Stomach (tissue), 19 donors: ENCODE measurements at places on chromosomes 12 and 14. TPM values are rescaled to one million over a fixed set of nuclear protein-coding genes. Genes with fewer than 3 reads are reported as not detected.

GRCh38 chr12:53577941-53578352, 48.2 kb downstream of the ATF7 start:
- DNase-seq = no peak

- DNase-seq = peak; percentile 95
Measured at GRCh38 chr12:48788854-48789775, at the start of gene ADCY6. Gene ADCY6 (minus strand): TSS chr12:48789089. CDS start chr12:48783434, 5,655 bp downstream.

The MYH7 gene
- total RNA-seq = not detected

- no peak for DNase-seq
Measured at GRCh38 chr14:88258021-88258420, 65.0 kb downstream of the KCNK10 start.

The TESPA1 gene
- total RNA-seq = not detected

The RDH12 gene
- total RNA-seq = not detected

The CCDC177 gene
- not detected for total RNA-seq

The SLC25A47 gene
- not detected for total RNA-seq
